ENCODE measurements at places on chromosomes 3 and 15.

DNA sequence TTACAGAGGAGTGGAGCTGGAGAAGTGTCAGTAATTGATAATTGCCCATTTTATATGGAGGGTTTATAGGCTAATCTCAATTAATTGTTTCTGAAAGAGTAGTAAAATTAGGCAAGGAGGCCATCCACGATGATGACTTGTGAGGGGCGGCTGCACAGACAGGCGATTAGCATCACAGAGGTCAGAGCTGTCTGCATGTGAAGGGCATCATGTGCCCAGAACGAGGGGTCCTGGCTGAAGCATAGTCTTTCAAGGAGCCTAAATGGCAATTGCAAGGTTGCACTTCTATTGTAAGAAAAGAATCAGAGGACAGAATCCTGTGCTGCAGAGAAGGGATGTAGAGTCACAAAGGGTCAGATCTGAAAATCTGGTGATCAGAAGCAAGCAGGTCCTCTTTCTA lies 196.6 kb downstream of the EBLN2 start:
- no peak for DNase-seq

GRCh38 chr3:195035345-195036202 lies 235.4 kb downstream of the XXYLT1 start:
- no peak for DNase-seq

DNA sequence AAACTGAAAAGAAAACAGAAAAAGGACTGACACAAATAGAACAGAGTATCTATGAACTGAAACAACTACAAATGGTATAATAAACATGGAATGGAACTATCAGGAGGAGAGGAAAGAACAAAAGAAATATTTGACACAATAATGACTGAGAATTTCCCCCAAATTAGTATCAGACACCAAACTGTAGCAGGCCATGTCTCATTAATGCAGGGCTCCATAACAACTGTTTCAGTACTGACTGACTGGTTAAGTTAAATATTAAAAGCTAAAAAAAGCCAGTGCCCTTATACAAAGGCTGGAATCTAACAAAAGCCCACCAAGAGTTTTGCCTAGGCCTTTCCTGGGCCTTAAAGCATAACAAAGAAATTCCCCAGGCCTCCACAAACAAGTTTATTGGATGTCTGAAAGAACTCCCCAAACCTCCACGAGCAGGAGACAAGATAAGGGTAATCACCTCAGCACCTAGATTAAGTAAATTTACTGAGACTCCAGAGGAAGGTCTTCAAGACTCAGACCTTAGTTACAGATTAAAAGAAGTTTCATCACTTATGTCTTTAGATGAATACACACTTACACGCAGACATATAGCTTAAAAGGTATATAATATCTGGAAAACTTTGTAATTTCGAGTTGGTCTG lies 45.7 kb downstream of the KPNA1 start:
- DNase-seq, result no peak

- DNase-seq, result no peak
These were observed 86.1 kb downstream of the LIPC start for GRCh38 chr15:58517682-58518525.

DNA sequence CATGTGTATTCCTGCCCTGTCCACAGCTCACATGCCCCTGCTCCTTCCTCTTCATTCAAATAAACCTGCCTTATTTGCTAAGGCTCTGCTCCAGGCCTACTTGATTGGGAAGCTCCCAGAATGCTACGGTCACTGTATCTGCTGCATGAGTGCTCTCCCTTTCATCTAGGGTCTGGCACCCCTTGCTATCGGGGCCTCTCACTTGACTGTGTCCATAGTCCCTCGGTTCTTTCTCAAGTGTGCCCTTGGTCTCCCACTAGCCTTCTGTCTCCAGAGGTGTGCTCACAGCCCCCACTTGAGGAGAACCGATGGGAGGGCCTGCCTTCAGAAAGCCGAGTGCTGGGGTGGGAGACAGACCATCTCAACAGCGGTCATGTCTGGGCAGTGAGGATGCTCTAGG lies 57.4 kb upstream of the NMNAT3 start:
- no peak for DNase-seq

DNA sequence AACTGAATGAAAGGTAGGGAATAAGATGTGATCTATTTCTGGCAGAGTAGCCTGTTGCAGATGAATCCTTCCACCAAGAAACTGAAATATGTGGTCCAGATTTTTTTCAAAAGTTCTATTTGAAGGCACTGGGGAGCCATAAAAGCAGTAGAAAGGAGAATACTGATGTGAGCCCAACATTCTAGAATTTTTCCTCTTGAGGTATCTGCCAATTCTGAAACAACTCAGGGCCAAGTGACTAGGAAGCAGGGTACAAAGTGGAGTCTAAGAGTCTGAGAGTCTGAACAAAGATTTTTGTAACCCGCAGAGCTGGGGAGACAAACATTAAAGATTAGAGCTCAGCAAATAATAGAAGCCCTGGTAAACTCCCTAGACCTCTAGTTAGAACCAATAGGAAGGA lies 58.3 kb upstream of the SLCO3A1 start:
- DNase-seq, result no peak

DNA sequence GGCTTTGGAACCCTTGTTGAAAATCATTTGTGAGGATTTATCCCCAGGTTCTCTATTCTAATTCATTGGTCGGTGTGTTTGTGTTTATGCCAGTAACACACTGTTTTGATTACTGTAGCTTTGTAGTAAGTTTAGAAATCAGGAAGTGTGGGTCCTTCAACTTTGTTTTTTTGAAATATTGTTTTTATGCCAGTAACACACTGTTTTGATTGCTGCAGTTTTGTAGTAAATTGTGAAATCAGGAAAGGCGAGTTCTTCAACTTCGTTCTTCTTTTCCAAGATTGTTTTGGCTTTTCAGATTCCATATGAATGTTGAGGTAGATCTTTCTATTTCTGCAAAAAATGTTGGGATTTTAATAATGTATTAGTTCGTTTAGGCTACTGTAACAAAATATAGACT lies 314.6 kb downstream of the RPLP1 start:
- DNase-seq, result no peak

All from HS-5 (cell line).